ENCODE measurements at places on chromosomes 13 and 19.

- no peak for DNase-seq
Observed at GRCh38 chr19:3146677-3147100, 10.9 kb downstream of the GNA15 start.

DNA sequence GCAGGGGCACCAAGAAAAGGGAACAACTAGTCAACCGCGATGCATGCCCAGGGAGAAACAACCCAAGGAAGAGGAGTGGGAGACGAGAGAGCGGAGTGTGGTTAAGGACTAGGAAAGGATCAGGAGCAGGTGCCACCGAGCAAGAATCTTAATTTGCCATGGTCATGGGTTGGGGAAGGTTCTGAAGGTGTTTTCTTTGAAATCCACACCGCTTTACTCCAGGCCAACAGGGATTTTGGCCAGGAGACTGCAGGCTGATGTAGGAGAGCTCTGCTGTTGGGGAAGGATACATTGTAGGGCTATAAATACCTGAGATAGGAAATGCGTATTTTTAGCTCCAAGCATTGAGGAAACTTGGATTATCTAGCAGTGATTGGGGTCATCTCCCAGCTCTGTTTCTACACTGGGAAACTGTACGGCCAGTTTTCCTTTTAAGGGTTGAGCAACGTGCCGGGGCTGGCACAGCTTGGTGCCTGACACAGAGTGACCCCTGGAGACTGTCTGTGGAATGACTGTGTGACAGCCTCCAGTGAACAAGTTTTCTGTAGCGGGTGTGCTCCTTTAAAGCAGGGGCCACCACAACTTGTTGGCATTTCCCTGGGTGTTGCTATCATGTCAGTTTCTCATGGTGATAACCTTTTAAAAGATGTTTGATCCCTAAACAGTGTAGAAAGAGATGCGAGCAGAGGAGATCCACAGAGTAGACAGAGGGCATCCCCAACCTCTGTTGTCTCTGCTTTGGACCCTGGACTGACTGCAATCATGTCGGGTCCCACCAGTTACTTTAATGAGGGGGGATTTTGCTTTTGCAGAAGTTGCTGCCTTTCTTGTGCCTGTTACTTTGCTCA lies 34.3 kb downstream of the ZNF536 start:
- DNase-seq: peak; percentile 86

DNA sequence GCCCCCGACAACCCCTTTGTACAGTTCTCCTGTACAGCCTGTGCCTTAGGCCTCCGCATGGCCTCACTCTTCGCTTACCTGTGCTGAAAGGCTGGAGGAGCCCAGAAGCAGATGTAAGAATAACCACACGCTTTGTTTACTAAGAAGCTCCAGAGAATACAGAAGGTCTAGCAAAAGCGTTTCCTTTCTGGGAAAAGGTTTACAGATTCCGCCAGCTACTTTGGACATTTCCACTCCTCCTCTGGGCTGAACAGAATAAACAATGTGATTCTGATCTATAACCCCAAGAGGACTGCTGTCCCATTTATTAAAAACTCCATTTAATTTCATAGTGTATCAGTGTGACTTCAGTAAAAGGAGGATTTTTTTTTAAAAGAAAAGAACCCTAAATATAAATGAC lies 339.2 kb downstream of the DNAJC15 start:
- DNase-seq: no peak

GRCh38 chr19:42066075-42066754 lies 3.8 kb downstream of the GRIK5 start:
- peak; percentile 37 for DNase-seq

DNA sequence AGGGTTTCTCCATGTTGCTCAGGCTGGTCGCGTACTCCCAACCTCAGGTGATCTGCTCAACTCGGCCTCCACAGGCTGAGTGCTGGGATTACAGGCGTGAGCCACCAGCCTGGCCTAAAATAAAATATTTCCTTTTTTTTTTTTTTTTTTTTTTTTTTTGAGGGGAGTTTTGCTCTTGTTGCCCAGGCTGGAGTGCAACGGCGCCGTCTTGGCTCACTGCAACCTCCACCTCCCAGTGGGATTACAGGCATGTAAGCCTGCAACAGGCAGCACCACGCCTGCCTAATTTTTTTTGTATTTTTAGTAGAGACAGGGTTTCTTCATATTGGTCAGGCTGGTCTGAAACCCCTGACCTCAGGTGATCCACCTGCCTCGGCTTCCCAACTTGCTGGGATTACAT lies 4.9 kb downstream of the ZNF506 start:
- DNase-seq: no peak

DNA sequence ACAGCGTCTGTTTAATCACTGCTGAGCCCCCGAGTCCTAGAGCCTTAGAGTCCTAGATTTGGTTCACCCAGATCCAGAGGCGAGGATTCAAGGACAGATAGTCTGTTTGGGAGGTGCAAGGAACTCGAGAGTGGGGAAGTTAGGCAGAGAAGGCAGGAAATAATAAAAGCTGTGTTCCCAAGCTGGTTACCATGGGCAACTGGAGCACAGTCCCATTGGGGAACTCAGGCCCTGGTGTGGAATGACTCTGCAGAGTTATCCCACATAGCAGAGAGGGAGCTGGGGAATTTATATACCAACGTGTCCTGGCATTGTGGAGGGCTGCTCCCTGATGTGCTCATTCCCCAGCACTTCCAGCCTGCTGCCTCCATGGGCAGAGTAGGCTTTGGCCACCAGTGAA lies 9.7 kb downstream of the IGSF23 start:
- DNase-seq: peak; percentile 58

- peak; percentile 48 for DNase-seq
Observed at GRCh38 chr19:46678110-46678732, 17.2 kb upstream of the DACT3 start.

- no peak for DNase-seq
Observed at GRCh38 chr13:25447396-25447795, 75.6 kb downstream of the ATP8A2 start.

- no peak for DNase-seq
Observed at GRCh38 chr13:113980489-113981064, 6.7 kb upstream of the C13orf46 start.

DNA sequence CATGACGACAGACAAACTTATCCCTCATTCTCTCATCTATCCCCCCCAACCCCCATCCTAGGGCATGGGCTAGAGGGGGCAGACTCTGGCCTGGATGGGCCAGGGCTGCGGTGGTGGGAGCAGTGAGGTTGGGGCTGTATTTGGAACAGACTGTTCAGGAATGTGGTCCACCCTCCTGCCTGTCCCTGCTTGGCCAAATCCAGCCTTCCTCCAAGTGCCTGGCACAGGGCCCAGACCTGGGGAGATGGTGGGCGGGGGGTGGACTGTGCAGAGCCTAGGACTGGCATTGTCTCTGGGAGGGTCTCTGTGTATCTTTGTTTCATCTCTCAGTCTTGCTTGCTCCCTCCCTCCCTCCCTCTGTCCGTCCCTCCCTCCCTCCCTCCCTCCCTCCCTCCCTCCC lies 14.2 kb downstream of the EGLN2 start:
- no peak for DNase-seq
